ENCODE measurements at places on chromosomes 5 and 9. TPM values are rescaled to one million over a fixed set of nuclear protein-coding genes. Genes with fewer than 3 reads are reported as not detected.

DNA sequence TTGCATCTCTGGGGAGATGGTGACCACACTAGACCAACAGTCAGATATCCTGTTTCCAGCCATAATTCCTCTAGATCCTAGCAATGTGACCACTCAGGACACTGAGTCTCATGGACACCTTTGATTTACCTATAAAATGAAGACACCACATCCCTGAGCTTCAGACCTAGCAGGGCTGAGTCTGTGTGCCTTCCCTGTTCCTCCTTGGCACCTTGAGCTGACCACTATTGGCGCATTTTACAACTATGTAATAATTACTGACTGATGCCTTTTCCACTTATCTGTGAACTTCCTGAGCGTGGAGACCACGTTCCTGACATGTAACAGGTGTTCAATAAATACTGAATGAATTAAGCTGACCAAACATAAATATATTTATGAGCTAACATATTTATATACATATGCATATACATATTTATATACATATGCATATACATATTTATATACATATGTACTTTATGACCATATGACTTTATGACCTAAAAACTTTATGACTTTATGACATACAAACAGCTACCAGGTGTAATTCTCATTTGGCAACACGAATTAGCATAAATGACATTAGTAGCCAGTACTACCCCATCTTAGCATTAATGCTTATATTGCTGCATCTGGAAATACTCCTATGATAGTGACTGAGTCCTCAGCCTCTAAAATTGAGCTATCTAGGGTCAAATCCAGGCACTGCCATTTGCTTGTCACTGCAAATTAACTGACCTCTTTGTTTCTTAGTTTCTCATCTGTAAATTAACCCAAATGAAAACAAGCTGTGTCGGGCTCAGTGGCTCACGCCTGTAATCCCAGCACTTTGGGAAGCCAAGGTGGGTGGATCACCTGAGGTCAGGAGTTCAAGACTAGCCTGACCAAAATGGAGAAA is 150.6 kb downstream of the GNA14 start:
- no peaks in the 10 kb centered on the region for H3K36me3 ChIP-seq
- H3K27ac ChIP-seq, result no peak overlapping the region
- no peaks in the 10 kb centered on the region for H3K4me1 ChIP-seq
- H3K27me3 ChIP-seq, result no peaks in the 10 kb centered on the region
- no peak overlapping the region for H3K4me3 ChIP-seq

DNA sequence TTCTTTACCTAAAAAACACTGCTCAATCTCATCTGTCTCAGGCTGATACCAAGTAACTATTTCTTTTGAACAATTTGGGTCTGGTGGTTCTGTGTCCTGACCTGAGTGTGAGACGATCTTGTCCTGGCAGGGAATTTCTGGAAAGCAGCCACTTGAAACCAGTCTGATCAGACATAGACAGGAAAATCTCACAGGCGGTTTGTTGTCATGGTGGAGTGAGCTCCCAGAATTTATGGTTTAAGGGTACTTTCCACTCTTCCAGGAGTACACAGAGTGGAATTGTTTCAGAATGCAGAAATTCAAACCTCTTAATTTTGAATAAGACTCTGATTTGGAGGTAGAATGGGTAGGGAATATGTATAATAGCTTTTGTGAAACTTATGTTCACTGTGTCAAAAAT is 268.2 kb downstream of the ISL1 start:
- DNase-seq, result no peak
- H3K4me3 ChIP-seq, result no peak overlapping the region
- no peaks in the 10 kb centered on the region for H3K4me1 ChIP-seq
- H3K27me3 ChIP-seq, result no peaks in the 10 kb centered on the region
- H3K27ac ChIP-seq, result no peak overlapping the region
- H3K36me3 ChIP-seq, result no peaks in the 10 kb centered on the region

DNA sequence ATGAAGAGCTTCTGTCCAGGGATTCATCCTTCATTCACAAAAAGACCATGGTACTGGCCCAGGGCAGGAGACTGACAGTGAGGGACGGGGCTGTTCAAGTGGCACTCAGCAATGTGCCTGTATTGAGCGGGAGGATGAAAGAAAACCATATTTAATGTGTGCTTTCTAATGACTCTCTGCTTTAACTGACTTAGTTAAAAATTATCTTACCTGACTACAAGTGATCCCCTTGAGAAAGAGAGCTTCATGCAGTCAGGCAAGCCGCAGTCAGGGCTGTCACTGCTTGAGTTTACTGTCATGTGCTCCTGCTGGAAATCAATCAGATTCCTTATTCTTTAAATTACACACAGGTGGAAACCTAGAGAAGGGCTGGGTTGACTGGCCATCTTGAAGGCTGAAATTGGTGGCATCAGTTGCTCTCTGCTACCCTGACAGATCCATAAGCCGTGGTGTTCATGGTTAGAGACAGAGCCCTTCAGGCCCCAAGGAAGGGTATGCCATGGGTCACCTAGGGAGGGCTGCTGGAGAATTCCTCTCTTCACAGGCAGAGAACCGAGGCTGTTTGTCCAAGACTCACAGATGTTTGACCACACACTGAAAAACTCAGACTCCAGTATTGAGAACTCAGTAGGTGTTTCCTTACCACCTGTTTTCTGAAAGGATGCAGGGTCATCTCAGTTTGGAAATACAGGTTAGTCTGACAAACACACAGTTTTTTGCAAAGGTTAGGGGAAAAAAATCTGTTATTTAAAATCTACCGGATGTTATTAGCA is 70.9 kb downstream of the TRIO start:
- peaks cover 71% of the 10 kb centered on the region for H3K4me1 ChIP-seq
- DNase-seq, result no peak
- H3K4me3 ChIP-seq, result no peak overlapping the region
- H3K27me3 ChIP-seq, result no peaks in the 10 kb centered on the region

Gene MAMDC4
- total RNA-seq, result 1.7 TPM

Data from psoas muscle (tissue), 8 donors.